Hepatocyte (in vitro differentiated cells): ENCODE measurements at places on chromosomes 13 and 19. TPM values are rescaled to one million over a fixed set of nuclear protein-coding genes. Genes with fewer than 3 reads are reported as not detected.
A peak's percentile ranks its signal among the peaks of the same experiment; 100 is the strongest.

The ETV2 gene
- 0.79 and 3.5 TPM in 2 replicates for polyA plus RNA-seq

DNA sequence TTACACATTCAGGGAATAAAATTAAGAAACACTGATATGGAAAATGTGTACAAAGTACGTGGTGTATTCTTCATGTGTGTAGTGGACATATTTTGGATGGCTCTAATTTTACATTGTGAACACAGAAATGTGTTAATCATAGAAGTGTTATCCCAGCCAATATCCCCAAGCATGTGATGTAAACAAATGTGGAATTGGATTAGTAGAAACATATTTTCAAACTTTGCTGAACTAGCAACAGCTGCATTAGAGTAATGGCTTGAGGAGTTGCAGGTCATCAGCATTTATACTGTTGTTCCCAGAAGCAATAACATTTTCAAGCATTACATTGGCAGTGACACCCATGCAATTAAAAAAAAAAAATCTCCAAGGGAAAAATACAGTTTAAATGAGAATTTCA, 600.6 kb downstream of the SLITRK1 start:
- H3K27ac ChIP-seq, result no peak overlapping the region
- H3K27me3 ChIP-seq, result no peaks in the 10 kb centered on the region
- no peaks in the 10 kb centered on the region for H3K36me3 ChIP-seq
- no peak for DNase-seq

DNA sequence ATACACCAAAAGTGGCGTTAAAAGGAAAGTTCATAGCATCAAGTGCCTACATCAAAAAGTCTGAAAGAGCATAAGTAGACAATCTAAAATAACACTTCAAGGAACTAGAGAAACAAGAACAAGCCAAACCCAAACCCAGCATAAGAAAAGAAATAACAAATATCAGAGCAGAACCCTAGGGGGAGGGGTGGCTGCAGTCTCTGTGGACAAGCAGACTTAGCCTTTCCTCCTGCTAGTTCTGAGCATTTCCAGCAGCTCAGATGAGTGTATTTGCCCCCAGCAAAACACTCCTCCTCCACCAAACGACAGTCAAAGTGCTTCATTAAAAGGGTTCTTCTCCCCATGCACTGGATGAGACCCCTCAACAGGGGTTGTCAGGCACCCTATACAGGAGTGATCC, 7.1 kb upstream of the ZNF90 start:
- no peaks in the 10 kb centered on the region for H3K36me3 ChIP-seq
- no peak for DNase-seq
- H3K27ac ChIP-seq, result no peak overlapping the region
- no peak overlapping the region for H3K4me3 ChIP-seq

DNA sequence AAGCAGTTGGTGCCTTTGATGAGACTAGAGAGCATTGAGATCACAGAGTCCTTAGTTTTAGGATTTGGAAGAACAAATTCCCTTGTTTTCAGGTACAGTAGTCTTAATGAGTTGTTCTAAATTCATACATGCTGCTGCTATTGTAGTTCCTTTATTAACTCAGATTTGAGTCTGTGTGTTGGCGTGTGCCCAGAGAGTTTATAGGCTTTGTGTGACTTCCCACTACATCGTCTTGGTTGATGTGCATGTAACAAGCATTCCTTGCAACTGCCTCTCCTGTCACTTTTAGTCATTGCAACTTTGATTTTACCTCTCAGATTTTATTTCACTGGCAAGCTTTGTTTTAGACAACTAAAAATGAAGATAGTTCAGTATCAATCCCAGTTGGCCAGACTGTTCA, 135.5 kb downstream of the ZAR1L start:
- H3K27me3 ChIP-seq, result no peaks in the 10 kb centered on the region
- no peak for DNase-seq
- H3K27ac ChIP-seq, result no peak overlapping the region
- no peaks in the 10 kb centered on the region for H3K36me3 ChIP-seq
- H3K4me3 ChIP-seq, result no peak overlapping the region
- H3K4me1 ChIP-seq, result no peaks in the 10 kb centered on the region

The C5AR1 gene
- 0.99 and 3.2 TPM in 2 replicates for polyA plus RNA-seq

DNA sequence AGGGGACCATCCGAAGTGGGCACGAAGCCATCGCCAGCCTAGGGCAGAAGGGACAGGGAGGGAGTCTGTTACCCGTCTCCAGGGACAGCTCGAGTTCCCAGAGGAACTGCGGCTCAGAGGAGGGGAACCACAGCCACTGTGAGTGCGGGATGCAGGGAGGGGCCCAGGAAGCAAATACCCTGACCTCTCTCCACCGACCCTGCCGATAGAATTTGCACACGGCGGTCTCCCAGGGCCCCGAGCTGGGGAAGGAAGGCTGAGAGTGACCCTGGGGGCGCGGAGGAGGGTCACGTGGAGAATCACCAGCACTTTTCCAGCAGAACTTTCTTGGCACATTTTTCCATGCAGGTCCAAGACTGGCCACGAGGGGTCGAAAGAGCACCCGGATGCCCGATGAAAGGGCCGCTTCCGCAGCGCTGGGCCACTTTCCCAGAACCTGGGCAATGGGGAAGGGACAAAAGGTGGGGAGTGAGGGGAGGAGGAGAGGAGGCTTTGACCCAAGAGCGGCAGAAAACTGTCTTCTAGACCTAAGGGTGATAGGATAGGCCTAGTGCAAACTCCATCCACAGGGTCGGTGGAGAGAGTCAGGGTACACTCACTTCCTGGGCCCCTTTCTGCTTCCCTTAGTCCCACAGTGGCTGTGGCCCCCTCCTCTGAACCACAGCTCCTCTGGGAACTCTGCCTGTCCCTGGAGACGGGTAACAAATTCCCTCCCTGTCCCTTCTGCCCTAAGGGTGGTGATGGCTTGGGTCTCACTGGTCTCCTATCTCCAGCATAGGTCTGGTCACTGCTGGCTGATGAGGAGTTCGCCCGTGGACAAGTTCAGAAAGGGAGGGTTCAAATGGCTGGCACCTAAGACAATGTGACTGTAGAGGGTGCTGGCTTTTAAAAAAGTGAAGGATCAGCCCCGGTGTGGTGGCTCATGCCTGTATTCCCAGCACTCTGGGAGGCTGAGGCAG, 5.3 kb upstream of the GPR4 start:
- DNase-seq, result peak; percentile 86
- peaks cover 4% of the 10 kb centered on the region for H3K4me1 ChIP-seq
- H3K36me3 ChIP-seq, result no peaks in the 10 kb centered on the region
- peaks cover 11% of the 10 kb centered on the region for H3K27me3 ChIP-seq

GRCh38 chr13:66503890-66504289, 726.2 kb downstream of the PCDH9 start:
- DNase-seq, result peak; percentile 15
- H3K27ac ChIP-seq, result no peak overlapping the region
- H3K27me3 ChIP-seq, result no peaks in the 10 kb centered on the region
- H3K36me3 ChIP-seq, result no peaks in the 10 kb centered on the region
- no peaks in the 10 kb centered on the region for H3K4me1 ChIP-seq

DNA sequence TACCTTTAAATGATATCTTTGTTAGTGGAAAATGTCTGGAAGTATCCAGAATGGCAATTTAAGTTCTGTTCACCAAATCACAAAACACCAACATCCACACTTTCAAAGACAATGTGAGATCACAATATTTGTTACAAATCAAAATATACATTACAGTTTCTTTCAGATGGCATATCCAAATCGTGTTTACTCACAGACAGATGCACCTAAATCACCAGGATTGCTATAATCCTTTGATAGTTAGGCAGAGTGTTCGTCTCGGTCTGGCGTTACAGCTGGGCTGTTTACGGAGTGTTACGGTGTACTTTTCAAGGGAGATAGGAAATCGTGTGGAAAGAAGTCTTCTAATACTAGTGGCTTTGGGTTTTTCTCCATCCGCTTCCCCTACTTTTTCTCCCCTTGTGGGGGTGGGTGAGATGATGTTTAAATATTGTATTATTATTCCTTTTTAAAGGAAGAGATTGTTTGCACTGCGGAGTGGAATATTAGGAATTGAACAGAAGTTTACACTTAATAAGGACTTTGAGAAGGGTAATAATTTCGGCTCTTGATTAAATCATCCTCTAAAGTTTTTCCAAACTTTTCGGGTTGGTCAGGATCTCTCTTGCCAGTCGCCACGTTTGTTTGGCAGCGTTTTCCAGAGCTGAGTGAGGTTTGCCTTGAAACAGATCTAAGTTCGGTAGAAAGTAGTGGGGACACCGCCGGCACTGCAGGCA, 1.8 kb downstream of the MAB21L1 start:
- peak overlapping the region; percentile 20 for H3K4me3 ChIP-seq
- H3K4me1 ChIP-seq, result no peaks in the 10 kb centered on the region
- no peaks in the 10 kb centered on the region for H3K36me3 ChIP-seq
- H3K27ac ChIP-seq, result peak overlapping the region; percentile 95
- H3K27me3 ChIP-seq, result peaks cover 97% of the 10 kb centered on the region
